NCI-H2081 treated with DMSO at 0.1 percent for 48 hours (cell line): ENCODE measurements at places on chromosomes 12 and 14.

- no peak for DNase-seq
These were observed 177.5 kb downstream of the AEBP2 start for GRCh38 chr12:19616781-19617180.

DNA sequence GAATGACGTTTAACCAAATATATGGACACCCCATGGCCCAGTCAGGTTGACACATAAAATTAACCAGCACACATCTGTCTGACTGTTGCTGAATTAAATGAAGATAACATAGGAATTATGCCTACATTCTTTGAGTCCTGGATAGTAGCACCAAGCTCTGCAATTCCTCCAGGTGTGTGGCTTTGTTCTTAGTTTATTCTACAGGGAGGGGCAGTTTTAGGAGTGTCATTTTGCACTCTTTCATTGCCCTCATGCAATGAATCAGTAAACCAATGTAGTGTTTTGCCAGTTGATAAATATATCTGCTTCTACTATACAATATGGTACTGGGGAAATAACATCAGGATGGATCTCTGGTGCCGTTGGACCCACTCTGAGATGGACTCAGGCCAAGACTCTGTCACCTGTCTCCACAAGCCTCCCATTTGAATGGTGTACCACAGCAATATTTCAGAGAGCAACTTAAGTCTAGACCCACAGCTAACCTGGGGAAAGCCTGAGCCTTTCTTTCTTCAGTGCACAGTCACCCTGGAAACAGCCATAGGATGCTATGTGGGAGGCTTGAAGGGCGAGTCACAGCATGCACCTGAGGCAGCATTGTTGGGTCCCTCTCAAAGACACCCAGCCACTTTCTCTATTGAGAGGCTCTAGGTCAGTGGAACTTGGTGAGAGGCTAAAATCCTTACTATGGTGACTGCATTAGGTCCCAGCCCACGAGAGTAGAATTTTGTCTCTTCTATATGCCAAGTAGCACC lies 73.2 kb downstream of the ANO4 start:
- DNase-seq: no peak

DNA sequence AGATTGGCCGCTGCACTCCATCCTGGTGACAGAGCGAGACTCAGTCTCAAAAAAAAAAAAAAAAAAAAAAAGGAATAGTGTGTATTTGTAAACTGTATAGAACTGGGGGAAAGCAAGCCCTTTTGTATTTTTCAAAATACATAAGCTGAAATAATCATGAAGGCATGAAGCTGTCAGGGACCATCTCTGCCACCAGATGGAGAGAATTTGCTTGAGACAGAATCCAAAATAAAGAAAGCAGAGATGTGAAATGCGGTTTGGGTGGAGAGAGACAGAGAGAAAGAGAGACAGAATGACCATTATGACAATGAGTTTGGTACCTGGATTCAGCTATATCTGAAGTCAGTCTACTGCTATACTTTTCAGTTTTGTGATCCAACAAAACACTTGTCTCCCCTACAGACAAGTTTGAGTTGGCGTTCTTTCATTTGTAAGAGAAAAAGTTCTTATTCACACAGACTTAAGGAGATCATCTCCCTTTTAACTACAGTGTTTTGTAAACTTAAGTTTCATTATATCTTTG lies 155.7 kb upstream of the LRIG3 start:
- DNase-seq: no peak

GRCh38 chr14:93986955-93987354 lies 10.1 kb upstream of the CCDC197 start:
- DNase-seq: no peak

- DNase-seq: no peak
These were observed 911.3 kb downstream of the LRFN5 start for GRCh38 chr14:42517806-42518500.

- DNase-seq: no peak
These were observed 10.0 kb upstream of the CSRP2 start for GRCh38 chr12:76888775-76889174.

- DNase-seq: no peak
These were observed 44.3 kb downstream of the GALNT9 start for GRCh38 chr12:132284827-132285741.

DNA sequence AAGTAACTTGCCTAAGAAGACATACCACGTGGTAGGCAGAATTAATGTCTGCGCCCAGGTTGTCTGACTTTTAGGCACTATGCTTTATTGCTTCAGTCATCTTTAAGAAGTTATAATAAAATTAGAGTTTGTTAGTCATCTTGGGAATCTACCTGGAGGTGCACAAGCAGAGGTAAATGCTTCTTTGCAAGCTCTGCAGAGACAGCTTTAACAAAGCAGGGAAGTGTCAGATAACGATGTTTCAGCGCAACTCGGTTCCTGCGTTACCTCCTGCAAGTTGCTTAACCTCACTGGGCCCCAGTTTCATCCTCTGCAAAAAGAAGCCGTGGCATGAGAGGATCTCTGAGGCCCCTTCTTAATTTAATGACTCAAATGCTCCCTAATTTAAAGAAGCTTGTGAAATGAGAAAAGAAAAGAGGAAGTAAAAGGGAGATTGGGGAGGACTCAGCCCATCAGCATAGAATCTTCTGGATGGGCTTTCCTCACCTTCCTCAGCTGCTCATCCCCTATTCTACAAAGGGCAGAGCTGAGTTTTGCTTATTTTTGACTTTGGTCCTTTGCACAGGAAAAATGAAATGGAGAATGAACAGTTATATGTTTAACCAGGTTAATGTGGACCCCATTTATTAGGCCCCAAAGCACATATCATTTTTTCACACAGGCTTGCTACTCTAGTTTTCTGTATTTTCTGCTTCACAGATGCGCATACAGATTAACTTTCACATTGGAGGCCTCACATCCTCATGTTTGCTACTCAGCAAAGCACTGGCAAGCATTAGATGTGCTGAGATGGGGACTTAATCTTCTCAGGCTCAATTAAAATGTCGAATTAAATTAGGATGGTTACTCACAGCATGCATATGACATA lies 5.1 kb downstream of the ARHGDIB start:
- no peak for DNase-seq

DNA sequence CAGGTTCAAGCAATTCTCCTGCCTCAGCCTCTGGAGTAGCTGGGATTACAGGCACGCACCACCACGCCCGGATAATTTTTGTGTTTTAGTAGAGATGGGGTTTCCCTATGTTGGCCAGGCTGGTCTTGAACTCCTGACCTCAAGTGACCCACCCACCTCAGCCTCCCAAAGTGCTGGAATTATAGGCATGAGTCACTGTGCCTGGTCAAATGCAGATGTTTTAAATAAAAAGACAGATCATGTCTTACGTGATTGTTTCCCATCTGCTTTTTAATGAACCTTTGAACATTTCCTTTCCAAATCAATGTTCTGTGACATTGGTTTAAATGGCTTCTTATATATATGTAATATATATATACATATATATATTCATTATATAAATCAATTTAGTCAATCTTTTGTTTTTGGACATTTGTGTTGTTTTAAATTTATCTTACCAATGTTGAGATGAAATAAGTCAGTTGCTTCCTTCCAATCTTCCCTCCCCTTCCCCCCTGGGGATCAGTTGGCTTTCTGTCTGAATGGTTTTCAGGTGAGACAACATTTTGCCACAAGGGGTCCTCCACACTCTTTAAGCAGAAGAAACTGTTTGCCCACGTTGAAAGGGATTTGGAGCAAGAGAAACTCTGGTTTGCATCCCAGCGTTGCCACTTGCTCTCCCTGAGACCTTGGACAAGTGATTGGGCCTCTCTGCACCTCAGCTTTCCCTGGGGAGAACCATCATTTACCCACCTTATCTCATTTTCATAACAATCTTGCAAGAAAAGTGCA lies 47.6 kb upstream of the RBM19 start:
- no peak for DNase-seq

DNA sequence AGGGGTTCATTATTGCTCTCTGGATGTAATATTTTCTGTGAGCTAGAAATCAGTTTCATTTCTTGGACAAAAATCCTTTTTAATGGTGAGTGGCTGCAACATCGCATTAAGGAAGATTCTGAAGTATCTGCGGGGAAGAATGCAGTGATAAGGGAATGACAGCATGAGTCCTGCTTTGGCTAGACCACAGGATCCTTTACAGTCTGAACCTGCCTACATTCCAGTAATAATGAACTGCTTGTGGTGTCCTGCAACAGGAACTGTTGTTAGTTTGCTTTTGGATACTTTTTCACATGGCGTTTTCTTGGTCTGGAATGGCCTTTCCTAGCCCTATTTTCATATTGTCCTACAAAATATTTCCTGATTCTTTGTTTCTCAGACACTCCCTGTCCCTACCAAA lies 15.7 kb downstream of the MDM2 start:
- no peak for DNase-seq

- no peak for DNase-seq
These were observed 422.4 kb upstream of the OR4E1 start for GRCh38 chr14:22095860-22096513.

GRCh38 chr12:68446901-68447796 lies 115.0 kb upstream of the MDM1 start:
- peak; percentile 37 for DNase-seq
